IMR-90 (cell line): ENCODE measurements at places on chromosomes 12 and 14. TPM values are rescaled to one million over a fixed set of nuclear protein-coding genes. Genes with fewer than 3 reads are reported as not detected.

Gene TBX3
- 15.8 and 18.6 TPM in 2 replicates for total RNA-seq

Gene PPM1H
- total RNA-seq = 0.18 and 0.28 TPM in 2 replicates

Gene DLK1
- total RNA-seq = under 0.01 TPM in 1 of 2 replicates, not detected in the other

Gene IAPP
- not detected in 2 replicates for total RNA-seq

Gene ACSM4
- total RNA-seq = not detected in 2 replicates

Gene PPP1R3E
- 1.1 and 1.3 TPM in 2 replicates for total RNA-seq

Gene DPY19L2
- total RNA-seq = 0.90 and 1.4 TPM in 2 replicates

Gene GARIN6
- not detected in 2 replicates for total RNA-seq

Gene CLECL1
- total RNA-seq = not detected in 2 replicates

Gene SLCO1B3
- not detected in 2 replicates for total RNA-seq

Gene CELA1
- total RNA-seq = not detected in 2 replicates

GRCh38 chr12:128476266-128476665 lies 209.3 kb downstream of the TMEM132C start:
- H3K4me3 ChIP-seq = no peak overlapping the region
- H3K4me1 ChIP-seq = no peaks in the 10 kb centered on the region
- no peaks in the 10 kb centered on the region for H3K27me3 ChIP-seq
- no peaks in the 10 kb centered on the region for H3K36me3 ChIP-seq

- H3K4me3 ChIP-seq = no peak overlapping the region
- no peak for DNase-seq
- no peaks in the 10 kb centered on the region for H3K36me3 ChIP-seq
- no peak overlapping the region for H3K27ac ChIP-seq
- H3K4me1 ChIP-seq = no peaks in the 10 kb centered on the region
Measured at GRCh38 chr12:106601496-106601895, 18.7 kb downstream of the RFX4 start.

DNA sequence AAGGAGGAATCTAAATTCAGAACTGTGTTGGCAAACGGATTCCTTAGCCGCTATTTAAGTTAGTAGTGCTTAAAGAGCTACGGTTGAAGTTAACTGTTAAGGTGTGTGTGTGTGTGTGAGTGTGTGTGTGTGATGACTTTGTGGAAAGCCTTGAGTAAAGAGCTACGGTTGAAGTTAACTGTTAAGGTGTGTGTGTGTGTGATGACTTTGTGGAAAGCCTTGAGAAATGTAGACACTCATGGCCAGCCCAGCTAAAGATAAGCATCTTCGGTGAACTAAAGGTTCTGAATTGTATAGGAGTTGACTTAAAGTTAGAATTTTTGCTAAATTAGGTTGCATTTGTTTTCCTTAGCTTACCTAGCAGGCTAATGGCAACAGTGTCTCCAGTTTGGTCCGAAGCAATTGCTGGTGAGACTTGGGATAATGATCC lies 1.4 kb downstream of the KTN1 start:
- peak overlapping the region; percentile 88; the same call in 1 of the 2 replicates for H3K27ac ChIP-seq
- no peaks in the 10 kb centered on the region for H3K36me3 ChIP-seq
- H3K4me3 ChIP-seq = peak overlapping the region; percentile 98
- peaks cover 16% of the 10 kb centered on the region for H3K4me1 ChIP-seq
- no peak for DNase-seq
- no peaks in the 10 kb centered on the region for H3K27me3 ChIP-seq

- H3K36me3 ChIP-seq = peaks cover 14% of the 10 kb centered on the region
- H3K27me3 ChIP-seq = no peaks in the 10 kb centered on the region
- no peak for DNase-seq
- H3K4me1 ChIP-seq = peaks cover 4% of the 10 kb centered on the region
- no peak overlapping the region for H3K4me3 ChIP-seq
Measured at GRCh38 chr12:123599310-123599709, 2.6 kb upstream of the DDX55 start.

DNA sequence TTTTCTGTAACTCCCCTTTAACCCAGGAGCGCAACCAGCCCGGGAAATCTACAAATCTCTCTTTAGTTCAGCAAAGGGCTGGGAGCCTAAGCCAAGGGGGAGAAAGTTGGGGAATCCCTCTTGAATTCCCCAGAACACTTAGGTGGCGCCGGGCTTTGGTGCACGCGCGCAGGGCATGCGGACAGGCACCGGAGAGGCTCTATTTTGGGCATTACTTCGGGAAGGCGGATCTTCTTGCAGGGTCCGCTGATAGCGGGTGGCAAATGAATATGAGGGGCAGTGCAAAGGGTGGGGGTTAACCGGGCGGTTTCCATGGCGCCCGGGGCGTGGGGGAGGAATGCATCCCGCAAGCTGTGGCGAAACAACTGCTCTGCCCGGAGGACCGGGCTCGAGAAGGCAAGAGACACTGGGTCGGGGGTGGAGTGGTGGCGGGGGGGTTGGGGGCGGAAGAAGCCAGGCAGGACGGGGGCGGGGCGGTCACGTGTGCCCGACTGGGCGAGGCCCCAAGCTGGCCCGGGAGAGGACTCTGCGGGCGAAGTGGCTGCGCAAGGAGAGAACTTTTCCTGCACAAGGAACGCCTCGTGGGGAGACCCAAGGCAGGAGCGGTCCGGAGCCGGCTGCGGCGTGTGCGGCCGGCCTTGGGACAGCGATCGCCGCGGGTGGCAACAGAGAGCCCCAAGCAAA lies at the start of gene FLVCR2:
FLVCR2 (plus strand) TSS at position 519 of the 684 bp plus-strand sequence. CDS start 353 bp downstream, outside the sequence.
- H3K36me3 ChIP-seq = no peaks in the 10 kb centered on the region
- peak; percentile 49 for DNase-seq
- peaks cover 13% of the 10 kb centered on the region for H3K27me3 ChIP-seq
- H3K4me1 ChIP-seq = peaks cover 8% of the 10 kb centered on the region; the same call in 1 of the 2 replicates
- H3K4me3 ChIP-seq = peak within 1 kb of the TSS; percentile 45
- peak within 1 kb of the TSS; percentile 48; the same call in 1 of the 2 replicates for H3K27ac ChIP-seq

DNA sequence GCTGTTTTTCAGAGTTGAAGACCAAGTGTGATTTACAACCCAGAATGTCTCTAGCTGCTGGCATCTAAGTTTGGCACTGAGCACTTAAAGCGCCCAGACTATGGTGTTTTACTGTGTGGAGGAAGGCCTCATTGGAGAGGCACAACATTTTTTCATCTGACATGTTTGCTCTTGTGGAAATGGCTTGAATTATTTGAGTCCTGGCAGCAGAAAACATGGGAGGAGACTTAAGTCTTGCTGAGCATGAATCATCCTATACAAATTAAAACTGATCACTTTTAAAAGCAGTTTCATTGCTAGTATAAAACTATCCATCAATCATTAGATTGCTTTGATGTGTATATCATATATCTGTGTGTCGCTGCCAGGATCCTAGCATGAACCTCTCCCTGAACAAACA lies 85.9 kb upstream of the REP15 start:
- peak; percentile 70 for DNase-seq
- H3K4me3 ChIP-seq = no peak overlapping the region
- H3K27ac ChIP-seq = peak overlapping the region; percentile 2; the same call in 1 of the 2 replicates
- H3K36me3 ChIP-seq = no peaks in the 10 kb centered on the region
- peaks cover 6% of the 10 kb centered on the region for H3K4me1 ChIP-seq

GRCh38 chr12:89461649-89462612 lies 62.7 kb downstream of the GALNT4 start:
- peaks cover 6% of the 10 kb centered on the region for H3K4me1 ChIP-seq
- peak; percentile 82 for DNase-seq
- H3K27ac ChIP-seq = peak overlapping the region; percentile 69; the same call in 1 of the 2 replicates

- H3K36me3 ChIP-seq = no peaks in the 10 kb centered on the region
- H3K27ac ChIP-seq = no peak overlapping the region
- H3K27me3 ChIP-seq = no peaks in the 10 kb centered on the region
- DNase-seq = no peak
- no peaks in the 10 kb centered on the region for H3K4me1 ChIP-seq
Measured at GRCh38 chr12:41979574-41979973, 165.1 kb downstream of the GXYLT1 start.

DNA sequence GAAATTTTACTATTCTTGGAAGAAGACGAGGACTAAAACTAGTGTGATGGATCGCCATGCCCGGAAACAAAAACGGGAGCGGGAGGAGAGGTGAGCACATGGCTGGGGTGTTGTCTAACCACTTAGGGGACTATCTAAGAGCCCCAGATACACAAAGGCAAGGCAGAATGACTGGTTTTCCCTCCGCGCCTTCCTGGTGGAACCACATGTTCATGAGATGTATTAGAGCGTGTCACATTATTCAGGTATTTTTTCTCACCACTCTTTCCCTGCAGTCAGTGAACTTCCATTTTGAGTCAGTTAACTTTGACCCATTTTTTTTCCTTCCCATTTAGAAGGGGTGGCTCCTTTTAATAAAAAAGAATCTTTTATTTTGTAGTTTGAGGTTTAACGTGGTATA lies 68.8 kb upstream of the TRAF3 start:
- DNase-seq = no peak
- H3K36me3 ChIP-seq = peaks cover 18% of the 10 kb centered on the region
- no peaks in the 10 kb centered on the region for H3K4me1 ChIP-seq
- no peaks in the 10 kb centered on the region for H3K27me3 ChIP-seq
- H3K27ac ChIP-seq = no peak overlapping the region

DNA sequence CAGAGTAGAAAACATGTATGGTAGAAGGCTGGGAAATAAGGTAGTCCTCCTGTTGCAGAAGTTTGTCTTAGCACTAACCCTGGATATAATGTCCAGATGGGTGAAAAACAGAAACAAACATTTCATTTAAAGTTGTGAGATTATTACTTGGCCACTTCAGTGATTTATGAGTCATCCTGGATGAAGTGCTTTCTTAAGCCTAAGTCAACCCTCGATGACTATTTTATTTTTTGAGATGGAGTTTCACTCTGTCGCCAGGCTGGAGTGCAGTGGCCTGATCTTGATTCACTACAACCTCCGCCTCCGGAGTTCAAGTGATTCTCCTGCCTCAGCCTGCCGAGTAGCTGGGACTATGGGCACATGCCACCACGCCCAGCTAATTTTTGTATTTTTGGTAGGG lies 10.2 kb downstream of the DLST start:
- peaks cover 8% of the 10 kb centered on the region for H3K4me1 ChIP-seq
- no peak overlapping the region for H3K4me3 ChIP-seq
- peaks cover 60% of the 10 kb centered on the region for H3K36me3 ChIP-seq
- peak; percentile 49 for DNase-seq
- no peaks in the 10 kb centered on the region for H3K27me3 ChIP-seq

- H3K4me1 ChIP-seq = no peaks in the 10 kb centered on the region
- H3K27ac ChIP-seq = no peak overlapping the region
- no peaks in the 10 kb centered on the region for H3K36me3 ChIP-seq
- H3K27me3 ChIP-seq = no peaks in the 10 kb centered on the region; the same call in 1 of the 2 replicates
Measured at GRCh38 chr14:88013750-88014349, 8.9 kb downstream of the GPR65 start.

- H3K4me1 ChIP-seq = no peaks in the 10 kb centered on the region
- no peak for DNase-seq
- no peaks in the 10 kb centered on the region for H3K36me3 ChIP-seq
- H3K27ac ChIP-seq = no peak overlapping the region
- no peaks in the 10 kb centered on the region for H3K27me3 ChIP-seq
- no peak overlapping the region for H3K4me3 ChIP-seq
Measured at GRCh38 chr14:21924479-21924878, 250.9 kb upstream of the OR4E1 start.

- H3K4me3 ChIP-seq = no peak overlapping the region
- DNase-seq = peak; percentile 97
- H3K27ac ChIP-seq = peak overlapping the region; percentile 49; the same call in 1 of the 2 replicates
- H3K27me3 ChIP-seq = no peaks in the 10 kb centered on the region
Measured at GRCh38 chr14:95483309-95484165, 32.9 kb downstream of the SYNE3 start.

GRCh38 chr14:30240018-30240417 lies 312.4 kb upstream of the PRKD1 start:
- no peak for DNase-seq
- H3K36me3 ChIP-seq = no peaks in the 10 kb centered on the region
- no peaks in the 10 kb centered on the region for H3K27me3 ChIP-seq
- H3K27ac ChIP-seq = no peak overlapping the region
- peaks cover 3% of the 10 kb centered on the region; the same call in 1 of the 2 replicates for H3K4me1 ChIP-seq

GRCh38 chr12:56188131-56188777 lies 1.0 kb downstream of the SMARCC2 start:
- H3K4me3 ChIP-seq = peak overlapping the region; percentile 95
- DNase-seq = no peak
- peaks cover 16% of the 10 kb centered on the region for H3K36me3 ChIP-seq
- H3K27me3 ChIP-seq = no peaks in the 10 kb centered on the region

DNA sequence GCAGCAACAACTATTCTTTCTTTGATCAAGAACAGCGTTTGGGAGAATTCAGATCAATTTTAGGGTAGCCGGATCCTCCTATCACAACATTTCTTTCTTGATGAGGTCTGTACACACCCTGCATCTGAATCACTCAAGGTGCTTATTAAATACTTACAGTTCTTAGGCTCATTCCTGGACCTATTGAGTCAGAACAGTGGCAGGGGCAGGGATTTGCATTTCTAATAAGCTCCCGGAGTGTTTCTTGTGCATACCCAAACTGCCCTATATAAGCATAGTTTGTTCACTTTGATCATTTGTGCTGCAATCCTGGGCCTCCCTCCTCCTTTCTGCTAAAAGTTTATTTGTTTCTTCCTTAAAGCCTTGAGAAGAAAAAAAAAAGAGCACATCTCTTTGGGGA lies 80.5 kb upstream of the RPH3A start:
- H3K36me3 ChIP-seq = no peaks in the 10 kb centered on the region
- H3K4me3 ChIP-seq = no peak overlapping the region
- DNase-seq = no peak
- no peaks in the 10 kb centered on the region for H3K27me3 ChIP-seq
- no peak overlapping the region for H3K27ac ChIP-seq
